ENCODE measurements at places on chromosomes 5 and 9. TPM values are rescaled to one million over a fixed set of nuclear protein-coding genes. Genes with fewer than 3 reads are reported as not detected.

CEL gene
- 2.6 TPM for total RNA-seq

PIP5K1B gene
- total RNA-seq = 0.84 TPM

PALM2AKAP2 gene
- total RNA-seq = not detected

PPP6C gene
- total RNA-seq = 51.6 TPM

PKN3 gene
- total RNA-seq = 4.3 TPM

SPATA31A3 gene
- not detected for total RNA-seq

IL3 gene
- not detected for total RNA-seq

SEMA6A gene
- total RNA-seq = not detected

CNTRL gene
- 84.5 TPM for total RNA-seq

NKD2 gene
- total RNA-seq = 2.9 TPM

NR4A3 gene
- 0.24 TPM for total RNA-seq

F2RL2 gene
- not detected for total RNA-seq

GPBP1 gene
- total RNA-seq = 94.4 TPM

MYOT gene
- total RNA-seq = not detected

SPINK6 gene
- not detected for total RNA-seq

ZNF658 gene
- total RNA-seq = 4.7 TPM

GPR21 gene
- 0.78 TPM for total RNA-seq

PCDHA4 gene
- total RNA-seq = not detected

RNF208 gene
- 5.0 TPM for total RNA-seq

LHX3 gene
- total RNA-seq = not detected

Data from activated naive CD4-positive, alpha-beta T cell treated with anti-CD3 and anti-CD28 coated beads, Interleukin-2, amount 10 ng/mL, durations not matched to agents 5 hours and 36 hours (primary cell).